ENCODE measurements at places on chromosomes 13 and 19. TPM values are rescaled to one million over a fixed set of nuclear protein-coding genes. Genes with fewer than 3 reads are reported as not detected.

Gene ZNF726
- total RNA-seq: 1.3 TPM

Gene BABAM1
- total RNA-seq: 113 TPM

Gene SCEL
- not detected for total RNA-seq

Gene CHMP2A
- total RNA-seq: 141 TPM

Gene LRG1
- total RNA-seq: 0.36 TPM

Gene FFAR2
- total RNA-seq: not detected

Gene GSK3A
- 11.3 TPM for total RNA-seq

Gene USHBP1
- total RNA-seq: 11.4 TPM

Gene ZNF850
- total RNA-seq: 4.6 TPM

Gene CYSLTR2
- total RNA-seq: under 0.01 TPM

Gene POU2F2
- total RNA-seq: 0.19 TPM

Gene ZFR2
- not detected for total RNA-seq

Gene CRTC1
- total RNA-seq: 0.90 TPM

Gene SHD
- total RNA-seq: not detected
